Fibroblast of skin of right quadriceps (primary cell): ENCODE measurements at places on chromosomes 16 and 17.

- DNase-seq = no peak
These were observed 6.6 kb downstream of the RIPOR1 start for GRCh38 chr16:67535201-67535600.

GRCh38 chr16:29943846-29944799, 17.8 kb upstream of the TMEM219 start:
- peak; percentile 99 for DNase-seq

DNA sequence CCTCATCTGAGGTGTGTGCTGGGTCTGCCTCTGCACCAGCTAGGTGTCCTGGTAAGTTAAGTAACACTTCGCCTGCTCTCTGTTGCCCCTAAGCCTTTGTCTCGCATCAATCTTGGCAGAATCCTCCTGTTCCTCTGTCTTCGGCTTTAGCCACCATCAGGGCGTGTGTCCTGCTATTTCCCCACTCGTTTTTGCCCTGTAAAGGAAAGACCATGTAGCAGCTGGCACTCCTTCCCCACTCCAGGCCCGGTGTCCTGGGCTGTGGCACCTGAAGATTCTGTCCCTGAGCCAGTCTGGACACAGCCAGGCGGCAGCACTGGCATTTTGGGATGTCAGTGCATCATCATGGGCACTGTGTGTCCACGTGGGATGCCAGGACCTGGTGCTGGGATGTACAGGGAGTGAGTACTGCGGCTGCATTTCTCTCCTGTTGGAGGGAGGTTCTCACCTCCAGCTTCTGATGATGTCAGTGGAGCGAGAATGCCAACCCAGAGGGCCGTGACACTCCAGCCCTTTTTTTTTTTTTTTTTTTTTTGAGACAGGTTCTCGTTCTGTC, 26.2 kb upstream of the FOXK2 start:
- no peak for DNase-seq

DNA sequence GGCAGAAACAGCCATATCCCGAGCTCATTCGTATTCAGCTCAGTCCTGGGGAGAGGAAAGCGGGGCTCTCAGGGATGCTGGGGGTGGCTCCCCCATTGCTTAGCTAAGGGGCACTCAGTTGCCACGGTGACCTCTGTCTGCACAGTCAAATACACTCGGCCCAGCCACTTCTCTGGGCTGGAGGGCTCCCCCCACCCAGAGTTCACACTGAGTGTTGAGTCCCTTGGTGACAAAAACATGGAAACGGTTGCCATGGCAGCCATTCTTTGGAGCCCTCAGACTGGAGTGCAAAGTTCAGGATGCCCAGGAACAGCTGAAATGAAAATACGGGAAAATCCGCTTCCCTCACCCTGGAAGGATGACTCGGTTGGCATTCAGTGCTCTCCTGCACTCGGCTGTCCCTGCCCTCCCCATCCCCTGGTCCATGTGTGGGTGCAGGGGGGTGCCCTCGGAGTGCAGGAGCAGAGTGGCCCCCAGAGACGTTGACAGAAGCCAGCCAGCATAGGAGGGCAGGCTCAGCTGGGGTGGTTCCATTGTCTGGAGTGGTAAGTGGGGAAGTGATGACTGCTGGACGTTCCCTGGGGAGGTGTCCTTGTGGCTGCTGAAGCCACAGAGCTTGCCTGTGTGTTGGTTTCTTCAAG, 216.5 kb downstream of the NTN1 start:
- DNase-seq = no peak

- no peak for DNase-seq
These were observed 1.1 kb upstream of the PIK3R6 start for GRCh38 chr17:8868529-8868951.

- no peak for DNase-seq
These were observed 141.7 kb downstream of the CDK5R1 start for GRCh38 chr17:32628271-32629044.

GRCh38 chr16:19432429-19432828, 14.7 kb downstream of the TMC5 start:
- no peak for DNase-seq

DNA sequence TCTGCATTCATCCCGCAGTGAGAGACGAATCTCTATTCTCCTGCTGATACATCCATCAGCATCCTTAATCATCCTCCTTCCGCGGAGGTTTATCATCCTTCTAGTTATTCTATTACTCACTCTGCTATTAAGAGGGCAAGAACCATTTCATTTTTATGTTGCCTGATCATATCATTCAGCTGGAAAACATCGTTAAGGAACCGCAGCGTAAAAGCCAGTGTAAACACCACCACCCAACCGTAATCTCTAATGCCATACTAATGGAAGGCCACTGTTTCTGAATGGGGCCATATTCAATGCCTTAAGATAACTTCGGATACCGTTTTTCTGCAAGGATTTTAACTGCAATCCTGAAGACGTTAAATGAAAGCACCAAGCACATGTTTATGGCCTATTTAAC, 36.7 kb upstream of the ERCC4 start:
- DNase-seq = no peak

- DNase-seq = no peak
These were observed 269.1 kb downstream of the CDH13 start for GRCh38 chr16:82895843-82896242.

DNA sequence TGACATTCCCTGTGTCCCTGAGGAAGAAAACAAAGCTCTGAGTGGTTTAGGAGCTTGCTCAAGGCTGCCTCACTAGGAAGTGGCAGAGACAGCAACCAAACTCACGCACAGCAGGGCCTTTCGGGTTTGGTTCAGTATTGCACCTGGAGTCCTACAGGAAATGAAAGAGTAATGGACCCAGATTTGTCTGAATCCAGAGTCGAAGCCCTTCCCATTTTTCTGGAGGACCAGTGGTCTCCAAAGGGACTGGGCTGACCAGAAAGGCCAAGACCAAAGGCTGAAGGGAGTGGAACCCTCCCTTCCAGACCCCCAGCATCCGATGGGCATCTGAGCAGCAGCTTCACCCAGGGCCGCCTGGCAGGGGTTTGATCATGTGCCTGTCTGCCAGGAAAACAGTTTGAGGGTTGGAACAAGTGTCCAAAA, 85.5 kb upstream of the RPL38 start:
- DNase-seq = no peak

DNA sequence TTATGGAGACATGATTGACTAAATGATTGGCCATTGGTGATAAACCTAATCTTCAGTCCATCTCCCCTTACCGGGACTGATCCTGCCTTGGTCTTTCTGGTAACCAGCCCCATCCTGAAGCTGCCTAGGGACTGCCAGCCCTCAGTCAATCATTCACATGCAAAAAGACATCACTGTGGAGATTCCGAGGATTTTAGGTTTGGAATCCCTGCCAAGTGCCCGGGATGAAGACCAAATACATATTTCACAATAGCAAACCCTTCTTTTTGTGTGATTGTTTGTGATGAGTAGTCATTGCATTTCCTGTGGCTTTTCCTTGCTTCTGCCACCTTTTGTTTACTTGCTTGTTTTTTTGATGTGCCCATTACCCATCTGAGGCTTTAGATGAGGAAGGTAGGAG, 44.0 kb downstream of the EPN2 start:
- no peak for DNase-seq
